ENCODE measurements at places on chromosomes 5 and 9.

GRCh38 chr9:14903040-14903439 lies 7.2 kb downstream of the FREM1 start:
- no peak for DNase-seq

DNA sequence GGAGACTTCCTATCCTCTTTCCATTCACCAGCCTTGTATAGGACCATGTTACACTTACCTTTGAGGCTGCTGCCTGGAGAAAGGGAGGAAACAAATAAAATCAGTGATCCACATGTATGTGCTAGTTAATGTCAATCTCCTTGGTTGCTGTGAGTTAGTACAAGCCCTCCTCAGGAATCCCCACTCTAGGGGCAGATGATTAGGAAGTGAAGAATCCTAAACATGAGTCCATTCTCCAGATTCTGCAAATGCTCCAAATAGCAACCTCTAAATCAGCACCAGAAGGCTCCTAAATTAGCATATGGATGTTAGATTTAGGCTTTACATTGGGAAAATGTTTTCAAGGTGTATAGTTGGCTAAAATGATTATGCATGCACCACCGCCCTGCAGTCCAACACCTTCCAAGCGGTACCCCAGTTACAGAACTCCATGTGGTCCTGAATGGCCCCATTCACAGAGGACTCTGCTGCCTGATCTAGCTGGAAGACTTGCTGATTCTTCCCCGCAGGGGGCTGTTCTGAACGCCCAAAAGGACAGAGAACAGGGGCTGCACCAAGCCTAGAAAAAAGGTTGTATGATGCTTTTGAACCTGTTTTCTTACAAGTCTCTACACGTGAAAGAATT lies 123.2 kb downstream of the TLE1 start:
- no peak for DNase-seq

GRCh38 chr5:139105621-139106071 lies 92.5 kb downstream of the SIL1 start:
- no peak for DNase-seq

DNA sequence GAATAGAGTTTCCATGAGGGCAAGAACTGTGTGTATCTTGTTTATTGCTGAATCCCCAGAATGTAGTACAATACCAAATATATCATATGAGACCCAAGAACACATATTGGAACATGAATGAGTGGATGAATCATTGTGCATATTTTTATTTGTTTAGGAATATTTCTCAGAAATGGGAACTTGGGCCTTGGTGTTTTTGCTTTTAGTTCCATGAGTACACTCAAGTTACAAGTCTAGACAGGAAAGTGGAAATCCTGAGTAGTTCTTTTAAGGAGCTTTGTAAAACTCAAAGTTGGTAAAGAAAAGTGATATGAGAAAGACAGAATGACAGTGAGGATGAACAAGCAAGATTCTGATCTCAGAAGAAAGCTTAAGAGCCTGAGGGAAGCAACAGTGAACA lies 647.0 kb downstream of the EFNA5 start:
- DNase-seq, result no peak

- DNase-seq, result no peak
Observed at GRCh38 chr9:124495126-124496074, 11.8 kb downstream of the NR5A1 start.

- no peak for DNase-seq
Observed at GRCh38 chr9:137434498-137435380, 6.4 kb downstream of the ENTPD8 start.

DNA sequence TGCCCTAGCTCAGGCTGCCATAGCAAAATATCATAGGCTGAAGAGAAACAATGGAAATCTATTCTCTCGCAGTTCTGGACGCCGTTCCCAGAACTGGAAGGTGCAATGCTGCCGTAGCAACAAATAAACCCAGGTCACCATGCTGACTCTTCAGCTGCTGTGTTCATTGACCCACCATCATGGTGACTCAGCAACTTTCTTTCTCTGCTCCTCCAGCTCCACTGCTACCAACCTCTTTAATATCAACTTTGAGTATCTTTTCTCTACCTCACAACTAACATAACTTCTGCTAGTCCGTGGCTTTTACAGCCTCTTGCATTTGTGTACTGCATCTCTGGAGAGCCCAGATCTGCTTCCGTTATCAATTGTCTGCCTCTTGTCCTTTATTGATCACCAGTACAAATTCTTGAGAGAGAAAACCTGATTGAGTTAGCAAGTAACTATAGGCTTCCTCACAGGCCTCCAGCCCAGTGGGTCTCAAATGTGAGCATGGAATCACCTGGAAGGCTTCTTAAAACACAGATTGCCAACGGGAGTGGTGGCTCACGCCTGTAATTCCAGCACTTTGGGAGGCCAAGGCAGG lies 47.3 kb upstream of the SLC30A5 start:
- no peak for DNase-seq

DNA sequence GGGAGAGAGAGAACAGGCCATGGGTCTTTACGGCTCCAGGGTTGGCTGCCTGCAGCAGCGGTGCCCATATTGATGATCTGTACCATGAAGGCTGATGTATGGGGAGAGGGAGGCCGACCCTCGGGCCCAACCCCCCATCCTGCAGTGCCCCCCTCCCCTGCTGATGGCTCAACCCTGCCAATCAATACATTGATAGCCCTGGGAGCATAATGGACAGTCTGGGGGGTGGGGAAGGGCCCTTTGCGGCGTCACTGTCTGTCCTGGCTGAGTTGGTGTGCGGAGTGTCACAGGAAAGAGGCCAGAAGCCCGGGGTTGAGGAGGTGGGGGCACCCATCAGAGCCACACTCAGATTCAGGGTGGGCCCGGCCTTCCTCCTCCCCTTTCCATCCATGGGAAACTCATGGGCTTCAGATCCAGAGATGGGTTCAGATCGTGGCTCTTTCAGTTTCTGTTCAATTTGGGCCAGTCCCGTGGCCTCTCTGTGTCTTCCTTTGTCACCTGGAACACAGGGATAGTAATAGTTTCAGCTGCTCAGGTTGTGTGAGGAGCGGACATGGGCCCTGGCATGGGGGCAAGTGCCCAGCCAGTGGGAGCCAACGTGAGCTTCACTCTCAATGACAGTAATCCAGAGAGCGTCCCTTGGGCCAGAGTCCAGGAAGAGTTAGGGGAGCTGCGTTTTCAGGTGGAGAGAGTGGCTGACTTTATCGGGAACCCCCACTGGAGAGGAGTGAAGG lies 9.5 kb downstream of the FGF18 start:
- DNase-seq, result no peak

DNA sequence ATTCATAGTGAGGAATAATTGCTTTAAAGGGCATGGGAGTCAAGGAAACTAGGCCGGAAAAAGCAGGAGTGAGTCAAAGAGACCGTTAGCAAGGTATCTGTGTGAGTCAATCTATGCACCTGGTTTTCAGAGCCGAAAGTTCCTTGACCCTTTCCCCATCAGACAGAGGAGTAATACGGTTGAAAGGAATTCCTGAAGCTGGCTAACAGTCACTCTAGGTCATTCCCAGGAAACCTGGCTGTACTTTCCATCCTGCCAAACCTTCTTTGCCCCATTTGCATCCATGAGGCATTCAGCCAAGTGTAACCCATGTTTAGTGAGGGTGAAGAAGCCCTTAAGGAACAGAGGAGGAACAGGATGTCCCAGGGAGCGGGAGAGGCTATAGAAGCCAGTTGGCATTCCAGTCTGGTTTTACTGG lies 16.2 kb downstream of the RBM18 start:
- no peak for DNase-seq

DNA sequence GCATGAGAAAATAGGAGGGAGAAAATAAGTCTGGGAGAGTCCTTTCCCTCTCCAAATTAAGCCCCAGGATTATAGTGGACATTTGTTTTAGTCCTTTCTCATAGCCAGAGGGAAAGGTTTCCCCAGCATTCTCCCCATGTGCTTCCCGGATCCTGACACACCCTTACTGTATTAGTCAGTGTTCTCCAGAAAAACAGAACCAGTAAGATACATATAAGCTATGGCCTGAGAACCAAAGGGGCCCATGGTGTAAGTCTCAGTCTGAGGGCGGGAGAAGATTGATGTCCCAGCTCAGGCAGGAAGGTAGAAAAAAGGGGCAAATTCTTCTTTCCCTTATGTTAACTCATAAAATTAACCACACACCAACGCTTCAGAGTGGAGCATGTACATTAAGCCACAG lies 25.6 kb upstream of the SPATA31D4 start:
- DNase-seq, result no peak

DNA sequence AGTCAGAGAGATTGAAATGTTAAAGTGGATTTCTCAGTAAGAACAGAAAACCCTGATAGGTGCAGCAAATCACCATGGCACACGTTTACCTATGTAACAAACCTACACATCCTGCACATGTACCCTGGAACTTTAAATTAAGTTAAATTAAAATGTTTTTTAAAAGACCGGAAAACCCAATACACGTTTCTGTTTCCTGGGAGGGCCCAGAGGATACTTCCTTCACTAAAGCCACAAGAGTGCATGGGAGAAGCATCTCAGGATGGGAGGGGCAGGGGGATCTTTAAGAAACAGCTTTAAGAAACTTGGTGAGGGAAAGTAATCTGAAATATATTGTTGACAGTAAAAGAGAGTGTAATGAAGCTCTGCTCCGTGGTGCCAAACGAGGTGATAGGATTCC lies 164.7 kb upstream of the PTGER4 start:
- no peak for DNase-seq

GRCh38 chr5:155844542-155844941 lies 482.4 kb upstream of the SGCD start:
- DNase-seq, result no peak

DNA sequence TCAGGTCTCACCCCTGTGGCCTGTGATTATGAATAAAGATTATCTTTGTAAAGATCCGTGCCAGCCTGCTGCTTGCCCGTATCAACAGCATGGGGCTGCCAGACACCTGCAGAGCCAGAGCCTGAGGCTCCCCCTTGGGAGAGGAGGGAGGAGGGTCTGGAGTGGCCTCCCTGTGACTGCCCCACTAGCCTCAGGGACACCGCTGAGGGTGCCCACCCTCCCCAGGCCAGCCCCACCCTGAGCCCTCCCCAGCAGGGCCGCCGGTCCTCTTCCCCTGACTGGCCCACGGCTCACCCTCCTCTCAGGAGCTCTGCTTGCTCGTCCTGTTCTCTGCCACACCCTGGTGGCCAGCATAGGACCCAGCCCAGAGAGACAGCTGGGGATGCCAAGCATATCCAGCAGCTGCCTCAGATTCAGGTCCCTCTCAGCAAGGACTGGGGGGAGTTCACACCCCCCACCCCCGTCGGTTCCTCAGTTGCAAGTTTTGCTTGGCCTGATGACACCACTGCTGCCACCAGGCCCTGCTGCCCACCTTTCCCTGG lies 1.9 kb downstream of the SSNA1 start:
- no peak for DNase-seq

DNA sequence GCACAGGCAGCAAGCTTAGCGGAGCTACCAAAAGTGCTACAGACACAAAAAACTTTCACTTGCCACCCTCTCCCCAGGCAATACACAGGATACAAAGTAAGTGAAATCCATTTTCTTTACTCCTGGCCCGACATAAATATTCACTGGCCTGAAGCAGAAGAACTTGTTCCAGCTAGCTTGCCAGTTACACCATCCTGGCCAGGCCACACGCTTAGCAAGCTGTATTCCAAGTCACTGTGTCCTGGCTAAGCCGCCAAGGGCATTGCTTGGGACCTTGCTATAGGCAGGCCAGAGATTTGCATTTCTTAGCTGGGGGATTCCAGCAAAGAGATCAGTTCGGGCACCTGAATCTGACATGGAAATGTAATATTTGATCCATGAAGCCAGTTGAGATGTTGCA lies 71.0 kb upstream of the SLC1A3 start:
- DNase-seq, result peak; percentile 32

GRCh38 chr5:151233616-151234085 lies 9.8 kb upstream of the CCDC69 start:
- DNase-seq, result no peak

DNA sequence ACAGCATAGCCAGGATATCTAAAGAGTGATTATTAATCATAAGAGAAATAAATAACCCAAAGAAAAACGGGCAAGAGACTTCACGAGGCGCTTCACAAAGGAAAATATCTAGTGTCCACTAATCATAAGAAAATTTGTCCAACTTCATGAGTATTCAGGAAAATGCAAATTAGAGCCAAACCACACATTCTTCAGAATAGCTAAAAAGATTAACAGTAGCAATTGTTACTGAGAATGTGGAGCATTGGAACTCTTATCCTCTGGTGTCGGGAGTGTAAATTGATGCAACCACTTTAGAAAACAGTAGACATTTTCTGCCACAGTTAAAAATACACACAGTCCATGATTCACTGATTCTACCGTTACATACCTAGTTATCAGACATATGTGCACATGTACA lies 145.7 kb downstream of the CWC27 start:
- no peak for DNase-seq

- no peak for DNase-seq
Observed at GRCh38 chr5:57675236-57675635, 192.6 kb upstream of the ACTBL2 start.

DNA sequence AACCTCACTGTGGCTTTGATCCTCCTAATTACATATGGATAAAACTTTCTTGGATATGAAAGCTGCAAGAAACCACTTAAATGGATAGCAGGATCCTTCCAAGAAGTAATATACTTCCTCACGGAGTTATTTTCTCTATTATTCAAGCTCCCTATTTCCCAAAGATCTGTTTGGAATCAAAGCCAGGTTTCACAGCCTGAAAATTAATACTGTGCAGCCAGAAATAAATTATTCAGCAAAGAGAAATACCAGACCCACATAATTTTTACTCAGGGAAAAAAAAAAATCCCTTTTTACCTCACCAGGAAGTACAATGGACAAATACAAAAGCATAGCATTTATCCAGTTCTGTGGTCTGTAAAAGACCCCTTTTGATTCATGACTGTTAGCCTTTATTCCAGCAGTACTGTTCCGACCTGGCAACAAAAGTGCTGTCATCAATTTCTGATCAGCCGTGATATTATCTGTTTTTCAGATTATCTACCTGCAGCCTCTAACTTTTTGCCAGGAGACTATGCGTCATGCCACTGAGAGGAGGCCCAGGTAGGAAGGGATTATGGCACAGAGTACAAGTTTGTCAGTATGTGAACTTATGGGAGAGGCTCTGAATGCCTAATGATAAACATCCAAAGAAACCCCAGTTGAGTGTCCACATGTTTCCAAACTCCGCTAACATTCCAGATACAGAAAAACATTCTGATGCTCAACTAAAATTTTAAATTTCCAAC lies 57.0 kb downstream of the FBN2 start:
- DNase-seq, result no peak

DNA sequence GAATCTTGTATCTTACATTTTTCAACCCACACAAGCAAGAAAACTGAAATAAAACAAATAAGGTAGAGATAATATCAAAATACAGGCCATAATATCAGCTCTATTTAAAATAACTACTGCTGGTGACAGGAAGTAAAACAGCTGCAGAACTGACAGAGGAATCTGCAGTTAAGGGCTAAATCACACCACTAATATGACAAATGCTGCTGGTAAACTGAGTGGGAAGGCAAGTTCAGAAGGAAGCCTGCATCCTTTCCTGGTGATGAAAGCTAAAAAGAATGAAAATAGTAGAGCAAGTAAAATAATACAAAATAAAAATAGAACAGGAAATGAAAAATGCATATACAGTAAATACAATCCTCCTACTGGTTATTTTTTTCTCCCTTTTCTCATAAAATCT lies 1293.7 kb upstream of the C9orf72 start:
- DNase-seq, result no peak

- DNase-seq, result no peak
Observed at GRCh38 chr9:128390150-128390812, 19.1 kb downstream of the URM1 start.

- DNase-seq, result no peak
Observed at GRCh38 chr5:170849374-170849773, 12.4 kb upstream of the RANBP17 start.

- no peak for DNase-seq
Observed at GRCh38 chr5:179913461-179913860, 5.8 kb upstream of the TBC1D9B start.
